ENCODE measurements at places on chromosomes 11 and 22.

DNA sequence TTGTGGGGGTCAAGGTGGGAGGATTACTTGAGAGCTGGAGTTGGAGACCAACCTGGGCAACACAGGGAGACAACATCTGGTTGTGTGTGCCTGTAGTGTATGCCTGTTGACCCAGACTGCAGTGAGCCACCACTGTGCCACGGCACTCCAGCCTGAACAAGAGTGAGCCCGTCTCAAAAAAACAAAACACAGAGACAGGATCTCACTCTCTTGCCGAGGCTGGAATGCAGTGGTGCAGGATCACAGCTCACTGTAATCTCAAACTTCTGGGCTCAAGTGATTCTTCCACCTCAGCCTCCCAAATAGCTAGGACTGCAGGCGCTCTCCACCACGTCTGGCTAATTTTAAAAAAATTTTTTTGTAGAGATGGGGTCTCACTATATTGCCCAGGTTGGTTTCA lies 112.5 kb downstream of the SGSM3 start:
- DNase-seq: no peak

- DNase-seq: no peak
Measured at GRCh38 chr11:8831861-8832260, 79.1 kb upstream of the AKIP1 start.

GRCh38 chr22:29994943-29995342 lies 85.3 kb upstream of the HORMAD2 start:
- no peak for DNase-seq

- no peak for DNase-seq
Measured at GRCh38 chr22:46829117-46829891, 66.9 kb downstream of the TBC1D22A start.

- no peak for DNase-seq
Measured at GRCh38 chr11:77517753-77518152, 43.9 kb upstream of the PAK1 start.

DNA sequence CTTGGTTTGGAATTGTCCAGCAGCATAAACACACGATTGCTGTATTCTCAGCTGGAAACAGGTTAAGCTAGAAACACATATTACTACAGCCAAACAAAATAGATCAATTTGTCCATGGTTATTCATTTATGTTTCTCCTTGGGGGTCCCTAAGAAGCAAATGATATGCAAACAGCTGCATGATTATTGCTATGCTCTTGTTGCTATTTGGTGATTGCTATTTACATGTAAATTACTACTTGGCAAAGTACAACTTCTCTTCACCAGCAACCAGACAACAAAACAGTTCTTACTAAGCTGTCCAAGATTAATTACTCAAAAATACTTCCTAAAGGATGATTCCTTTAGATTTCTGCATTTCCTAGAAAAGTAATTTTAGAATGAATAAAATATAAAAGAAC lies 567.9 kb upstream of the ARHGAP42 start:
- no peak for DNase-seq
